ENCODE measurements at places on chromosomes 3 and 15.

DNA sequence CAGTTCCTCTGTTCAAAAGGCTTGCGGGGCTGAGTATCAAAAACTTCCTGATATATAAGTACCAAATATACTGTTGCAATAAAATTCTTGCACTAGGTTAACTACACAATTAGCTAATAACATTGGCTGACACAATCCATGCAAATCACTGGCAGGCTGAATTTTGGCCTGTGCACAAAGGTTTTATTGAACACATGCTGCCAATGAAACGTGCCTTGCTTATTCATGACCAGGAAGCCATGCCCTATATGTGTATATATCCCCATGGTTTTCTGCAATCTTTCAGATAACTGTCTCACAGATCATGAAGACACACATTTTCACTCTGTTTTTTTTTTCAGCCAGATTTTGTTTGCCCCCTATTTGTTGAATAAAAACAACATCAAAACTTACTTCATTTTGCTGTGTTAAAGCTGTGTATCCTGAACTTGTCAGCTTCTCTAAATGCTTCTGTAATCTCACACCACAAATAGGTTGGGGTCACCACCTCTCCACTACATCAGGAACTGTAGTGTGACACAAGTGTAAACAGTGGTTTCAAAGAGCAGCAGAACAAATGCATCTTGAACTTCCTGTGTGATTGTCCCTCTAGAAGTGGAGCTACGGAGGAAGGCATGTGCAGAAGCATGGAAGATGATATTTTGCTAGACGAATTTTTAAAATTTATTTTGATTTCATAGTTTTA, 920.7 kb upstream of the NR2F2 start:
- no peak for DNase-seq

DNA sequence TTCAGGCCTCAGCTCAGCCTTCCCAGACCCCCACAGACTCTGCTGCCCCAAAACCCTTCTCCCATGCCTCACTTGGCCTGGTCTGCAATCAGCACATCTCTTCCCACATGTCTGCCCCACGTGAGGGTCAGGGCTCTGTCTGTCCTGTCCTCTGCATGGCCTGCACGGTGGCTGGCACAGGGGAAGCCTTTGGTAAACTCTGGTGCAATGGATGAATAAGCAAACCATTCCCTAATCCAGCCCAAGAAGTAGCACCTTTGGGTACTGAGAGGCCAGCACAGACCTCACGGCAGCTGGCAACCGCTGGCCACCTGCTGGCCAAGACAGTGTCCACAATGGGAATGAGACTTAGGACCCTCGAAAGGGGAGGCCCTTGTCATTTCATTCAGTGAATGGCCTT, 27.7 kb downstream of the ABTB1 start:
- no peak for DNase-seq

DNA sequence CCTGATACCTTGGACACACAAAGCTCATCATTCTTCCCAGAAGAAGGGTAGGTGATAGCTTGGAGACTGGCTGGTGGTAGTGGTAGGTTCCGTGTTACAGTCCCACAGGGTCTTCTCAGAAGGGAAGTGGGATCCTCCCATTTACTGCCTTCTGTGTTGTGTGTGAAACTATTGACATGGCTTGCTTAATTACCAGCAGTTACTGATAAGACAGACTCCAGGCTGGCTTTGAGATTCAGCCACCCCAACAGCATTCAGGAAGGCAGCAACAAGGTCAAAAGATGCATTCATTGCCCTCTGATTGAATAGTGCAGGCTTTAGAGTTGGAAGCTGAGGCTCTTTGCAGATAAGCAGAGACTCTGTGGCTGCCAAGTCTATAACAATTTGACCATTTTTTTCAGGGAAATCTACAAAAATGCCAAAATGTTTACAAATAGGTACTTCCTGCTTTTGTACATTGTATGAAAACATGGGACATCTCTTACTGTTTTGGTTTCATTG, 7.7 kb downstream of the ARNT2 start:
- DNase-seq, result no peak

DNA sequence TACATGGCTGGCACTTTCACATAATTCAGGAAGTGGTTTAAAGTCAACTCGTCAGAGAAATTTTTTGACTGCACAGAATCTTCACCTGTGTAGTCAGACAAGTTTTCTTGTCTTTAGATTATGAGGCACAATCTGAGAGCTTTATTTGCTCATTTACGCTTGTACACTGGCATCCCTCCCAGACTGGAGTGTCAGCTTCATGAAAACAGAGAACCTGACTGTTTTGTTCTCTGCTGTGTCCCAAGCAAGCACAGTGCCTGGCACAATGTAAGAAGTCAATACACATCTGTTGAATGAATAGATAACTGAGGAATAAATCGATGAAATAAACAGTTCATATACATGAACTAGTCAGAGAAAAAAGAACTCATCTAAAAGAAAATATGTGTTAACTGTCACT, 846.1 kb upstream of the CFAP20DC start:
- DNase-seq, result no peak

DNA sequence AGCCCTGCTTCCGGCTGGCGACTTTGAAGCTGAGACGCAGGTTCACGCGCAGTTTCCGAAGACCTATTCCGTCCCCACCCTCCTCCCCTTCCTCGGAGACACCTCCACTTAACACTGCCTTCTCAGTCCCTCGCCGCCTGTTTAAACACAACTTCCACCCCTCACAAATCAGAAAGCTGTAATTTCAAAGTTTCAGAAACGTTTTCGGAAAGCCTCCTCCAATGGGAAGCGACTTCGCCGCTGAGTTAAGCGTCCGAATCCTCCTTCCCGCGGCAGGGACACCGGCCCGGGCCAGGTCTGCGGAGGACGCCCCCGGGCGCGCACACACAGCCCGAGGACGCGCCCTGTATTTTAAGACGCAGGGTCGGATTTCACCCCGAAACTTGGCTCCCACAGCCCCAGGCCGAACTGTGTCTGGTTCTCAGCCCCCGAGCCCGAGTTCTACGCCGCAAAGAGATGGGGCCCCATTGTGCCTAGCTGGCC, 559 bp upstream of the LRRN1 start:
- no peak for DNase-seq

DNA sequence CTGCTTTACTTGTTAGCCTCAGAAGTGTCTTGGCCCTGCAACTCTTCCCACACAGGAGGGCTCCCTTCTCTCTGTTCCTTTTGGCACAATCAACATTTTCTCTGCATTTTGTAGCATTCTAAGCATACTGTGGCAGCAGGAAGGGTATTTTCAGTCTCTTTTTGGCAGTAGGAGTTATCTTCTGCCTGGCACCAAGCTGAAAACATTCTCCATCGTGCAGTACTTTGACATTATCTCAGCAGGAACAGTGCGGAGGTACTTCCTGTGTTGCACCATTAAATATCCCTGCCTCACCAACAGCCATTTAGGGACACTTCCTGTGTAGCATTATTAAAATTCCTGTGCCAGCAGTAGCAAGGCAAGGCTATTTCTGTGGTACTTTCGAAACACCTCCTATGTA, 233.2 kb upstream of the SEMA6D start:
- DNase-seq, result no peak

DNA sequence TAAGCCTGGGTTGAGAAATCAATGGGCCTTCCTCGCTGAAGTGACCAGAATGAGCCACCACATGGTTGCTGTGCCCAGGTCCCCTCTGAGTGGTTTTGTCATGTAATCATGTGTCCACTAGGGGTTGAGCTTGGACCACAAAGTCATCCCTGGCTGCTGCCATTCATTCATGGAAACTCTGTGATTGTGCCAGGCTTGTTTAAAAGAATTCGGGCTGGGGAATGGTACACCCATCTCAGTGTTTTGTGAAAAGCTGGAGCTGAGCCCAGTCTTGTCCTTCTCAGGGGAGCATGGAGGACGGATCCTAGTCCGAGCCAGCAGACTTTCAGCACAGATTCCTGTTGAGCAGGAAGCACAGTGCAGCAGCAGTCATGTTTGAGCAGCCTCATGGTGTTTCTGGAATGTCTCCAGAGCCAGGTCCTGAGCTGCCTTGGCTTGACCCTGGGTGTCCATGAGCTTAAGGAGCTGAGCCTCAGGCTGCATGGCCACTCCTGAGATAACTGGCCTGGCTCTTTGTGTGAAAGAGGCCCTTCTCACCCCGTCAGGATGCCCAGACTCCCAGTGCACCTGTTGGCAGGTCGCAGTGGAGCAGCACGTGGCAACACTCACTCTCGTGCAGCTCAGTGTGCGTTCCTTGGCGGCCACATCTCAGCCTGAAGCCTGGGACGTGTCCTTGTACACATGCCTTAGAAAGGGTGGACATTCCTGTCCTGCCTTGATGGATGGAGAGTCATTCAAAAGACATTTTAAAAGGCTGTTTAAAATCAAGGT, 260.3 kb upstream of the TPM1 start:
- no peak for DNase-seq

DNA sequence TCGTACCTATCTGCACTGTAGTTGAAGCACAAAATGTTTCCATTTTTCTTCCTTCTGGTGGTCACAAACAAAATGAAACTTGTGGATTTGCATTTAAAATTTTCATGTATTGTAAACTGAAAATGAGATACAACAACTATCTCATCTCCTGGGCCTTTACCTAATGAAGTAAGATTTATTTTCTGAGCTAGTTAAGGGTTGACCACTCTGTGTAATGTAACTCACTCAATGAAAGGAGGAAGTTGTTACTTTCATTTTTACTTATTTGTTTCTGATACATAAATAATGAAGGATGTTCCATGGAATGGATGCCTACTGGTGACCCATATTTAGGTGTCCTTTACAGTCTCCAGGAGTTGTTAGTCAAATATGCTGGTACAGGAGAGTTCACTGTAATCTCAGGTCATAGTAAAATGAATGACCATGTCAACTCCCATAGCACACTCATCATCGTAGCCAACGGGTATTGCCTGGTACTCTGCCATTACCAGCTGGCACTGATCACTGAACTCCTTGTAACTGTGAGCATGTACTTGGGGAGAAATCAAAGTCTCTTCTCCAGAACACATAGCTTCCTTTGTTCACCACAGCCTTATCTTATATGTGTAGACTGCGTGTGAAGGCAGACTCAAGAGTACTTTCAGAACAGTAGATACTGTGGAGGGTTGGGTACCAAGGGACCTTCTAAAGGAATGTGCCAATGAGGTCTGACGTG, 474.2 kb upstream of the ROBO2 start:
- DNase-seq, result no peak

DNA sequence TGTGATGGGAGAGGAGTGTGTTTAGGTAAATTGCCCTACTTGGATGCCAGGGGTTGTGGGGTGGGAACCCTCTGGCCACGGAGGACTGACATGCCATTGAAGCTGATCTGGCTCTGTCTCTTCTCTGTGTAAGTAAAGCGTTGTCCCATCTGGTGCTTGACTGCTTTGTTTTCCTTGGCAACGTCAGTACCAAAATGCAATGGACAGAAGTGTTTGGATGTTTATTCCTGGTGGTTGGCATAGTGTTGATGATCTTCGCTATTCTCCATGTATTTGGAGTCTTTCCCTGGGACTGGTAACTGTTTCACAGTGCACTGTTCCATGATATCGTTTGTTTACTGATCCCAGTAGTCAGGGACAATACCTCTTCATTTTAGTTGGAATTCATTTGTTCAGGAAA, 130.5 kb upstream of the MCTP2 start:
- no peak for DNase-seq

DNA sequence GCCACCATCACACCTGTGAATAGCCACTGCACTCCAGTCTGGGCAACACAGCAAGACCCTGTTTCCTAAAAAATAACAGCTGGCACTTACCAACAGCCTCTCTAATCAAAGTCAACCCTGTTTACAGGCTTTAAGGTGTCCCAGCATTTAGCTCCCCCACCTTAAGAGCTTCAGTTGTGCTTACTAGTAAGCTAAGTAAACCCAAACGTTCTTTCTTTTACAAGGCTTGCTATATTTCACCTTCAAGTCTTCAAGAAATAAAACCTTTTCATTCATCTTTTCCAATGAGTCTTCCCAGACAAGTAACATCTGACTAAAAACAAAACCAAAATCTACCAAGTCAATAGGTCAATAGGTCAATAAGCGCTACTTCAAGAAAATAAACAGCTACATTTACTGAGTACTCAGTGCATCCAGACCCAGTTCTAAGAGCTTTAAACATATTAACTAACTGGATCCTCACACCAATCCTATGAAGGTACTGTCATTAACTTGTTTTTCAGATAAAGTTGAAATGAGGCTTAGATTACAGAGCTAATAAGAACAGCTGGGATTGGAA, 62.4 kb downstream of the PBRM1 start:
- DNase-seq, result no peak

DNA sequence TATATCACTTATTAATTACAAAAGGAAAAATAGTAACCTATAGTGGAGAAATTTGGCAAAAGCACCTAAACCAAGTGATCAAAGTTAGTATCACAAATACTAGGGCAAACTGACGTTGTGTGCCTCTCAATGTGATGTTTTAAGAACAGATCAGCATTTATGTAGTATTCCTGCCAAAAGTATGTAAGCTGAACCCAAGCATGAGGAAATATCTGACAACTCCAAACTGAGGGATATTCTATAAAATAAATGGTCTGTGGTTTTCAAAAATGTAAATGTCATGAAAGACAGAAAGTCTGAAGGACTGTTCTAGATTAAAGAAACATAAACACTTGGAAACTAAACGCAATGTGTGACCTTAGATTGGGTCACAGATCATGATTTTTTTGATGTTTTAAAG, 34.3 kb upstream of the PIK3CA start:
- no peak for DNase-seq

DNA sequence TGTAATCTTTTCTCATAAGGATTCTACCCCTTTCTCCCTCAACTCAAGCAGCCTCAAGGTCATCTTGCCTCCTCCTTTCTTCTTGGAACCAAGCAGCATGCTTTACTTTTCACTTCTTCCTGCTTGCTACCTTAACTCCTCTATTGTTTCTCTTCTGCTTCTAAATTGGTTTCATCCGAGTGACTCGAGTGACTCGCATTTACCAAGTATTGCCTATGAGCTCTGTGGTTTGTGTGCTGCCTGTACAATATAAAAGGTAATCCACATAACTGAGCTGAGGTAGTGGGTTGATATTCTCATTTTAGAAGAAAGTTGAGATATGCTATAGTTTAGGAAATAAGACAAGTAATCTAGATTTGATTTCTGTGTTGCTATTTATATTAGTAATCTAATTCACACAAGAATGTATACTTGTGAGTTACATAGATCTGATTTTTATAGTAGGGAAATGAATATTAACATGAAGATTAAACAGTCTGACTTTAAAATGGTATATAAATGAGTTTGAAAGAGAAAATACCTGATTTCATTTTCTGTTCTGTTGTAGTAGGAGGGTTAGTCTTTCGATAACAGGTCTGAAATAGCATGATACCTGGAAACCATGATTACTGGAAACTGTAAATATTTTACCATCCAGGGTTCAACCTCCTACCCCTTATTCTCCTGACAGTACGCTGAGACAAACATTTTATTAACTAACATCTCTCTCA, 5.5 kb downstream of the HHLA2 start:
- no peak for DNase-seq

GRCh38 chr3:71587958-71588357, 4.4 kb upstream of the FOXP1 start:
- DNase-seq, result no peak

GRCh38 chr15:92421976-92422375, 28.3 kb downstream of the ST8SIA2 start:
- DNase-seq, result no peak

DNA sequence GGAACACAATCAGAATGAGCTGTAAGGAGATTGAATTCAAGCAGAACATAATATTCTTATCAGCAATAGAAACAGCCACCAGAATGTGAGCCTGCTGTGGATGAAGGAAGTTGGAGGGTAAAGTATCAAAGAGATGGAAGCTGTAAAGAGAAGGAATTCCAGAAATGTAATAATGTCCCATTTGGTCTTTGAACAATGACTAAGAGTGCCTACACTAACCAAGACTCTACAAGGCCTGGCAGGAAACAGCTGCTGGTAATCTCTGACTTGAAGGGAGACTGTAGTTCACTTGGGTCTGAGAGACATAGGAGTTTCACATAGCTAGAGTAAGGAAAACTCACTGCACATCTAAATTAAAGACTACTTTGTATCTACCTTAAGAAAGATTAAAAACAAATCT, 1176.0 kb upstream of the ALCAM start:
- DNase-seq, result no peak

All from GOT3 (cell line).